ENCODE measurements at places on chromosomes 2 and 18.

- no peak for DNase-seq
These were observed 512.1 kb upstream of the LRATD1 start for GRCh38 chr2:14120376-14120775.

DNA sequence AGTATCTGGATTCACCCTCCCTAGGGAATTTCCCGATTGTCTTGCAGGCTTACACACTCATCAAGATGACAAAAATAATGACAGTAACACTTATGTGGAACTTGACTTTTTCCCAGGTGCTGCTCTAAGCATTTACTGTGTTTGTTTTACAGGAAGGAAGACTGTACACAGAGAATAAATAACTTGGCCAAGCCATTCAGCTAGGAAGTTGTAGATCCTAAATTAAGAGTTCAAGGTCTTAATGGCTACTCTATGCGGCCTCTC, 549 bp upstream of the DPP4 start:
- no peak for DNase-seq

GRCh38 chr2:231290321-231291015, 92.0 kb downstream of the ARMC9 start:
- DNase-seq, result no peak

DNA sequence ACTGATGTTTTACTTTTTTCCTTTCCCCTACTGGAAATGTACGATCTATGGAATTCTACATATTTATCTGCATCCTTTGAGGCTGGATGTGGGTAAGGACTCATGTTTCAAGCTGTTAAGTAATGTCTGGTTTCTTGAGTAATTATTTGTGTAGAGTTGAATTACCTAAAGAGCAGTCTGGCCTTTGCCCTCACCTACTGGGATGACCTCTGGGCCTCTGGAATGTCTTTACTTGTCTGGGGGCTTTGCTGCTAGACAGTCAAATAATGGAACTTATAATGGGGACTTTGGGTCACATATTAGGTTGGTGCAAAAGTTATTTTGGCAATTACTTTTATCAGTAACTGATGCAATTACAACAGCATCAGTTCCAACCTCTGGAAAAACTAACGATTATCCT, 244.7 kb downstream of the CCDC178 start:
- DNase-seq, result no peak

DNA sequence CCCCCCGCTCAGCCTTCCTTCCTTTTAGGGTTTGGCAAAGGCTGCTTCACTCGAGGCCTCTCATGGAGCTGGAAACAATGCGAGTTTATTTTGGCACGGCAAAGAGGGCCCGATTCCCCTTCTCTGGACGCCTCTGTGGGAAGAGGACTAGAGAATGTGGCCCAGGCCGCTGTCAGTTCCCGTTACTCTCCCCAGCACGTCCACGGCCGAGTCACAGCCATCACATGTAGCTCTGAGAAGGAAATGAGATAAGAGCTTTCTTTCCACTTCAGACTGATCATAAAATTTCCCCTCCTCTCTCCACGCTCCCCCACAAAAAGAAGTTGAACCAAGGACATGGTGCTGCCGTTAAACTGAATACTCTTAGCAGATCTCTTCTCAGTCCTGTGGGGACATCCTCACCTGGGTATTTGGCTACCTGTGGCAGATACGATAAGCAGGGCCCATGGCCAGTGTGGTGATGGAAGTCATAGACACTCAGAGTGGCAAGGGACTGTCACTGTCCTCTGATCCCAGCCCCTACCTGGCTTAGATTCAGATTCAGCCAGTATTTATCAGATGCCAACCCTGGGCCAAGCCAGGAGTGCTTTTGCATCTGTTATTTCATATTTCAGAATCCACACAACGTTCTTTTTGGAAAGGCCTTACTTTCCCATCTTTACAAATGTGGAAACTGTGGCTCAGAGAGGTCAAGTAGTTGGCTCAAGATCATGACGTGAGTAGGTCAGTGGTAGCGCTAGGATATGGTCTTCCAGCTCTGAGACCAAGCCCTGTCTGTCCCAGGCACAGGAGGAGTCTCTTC, 101.2 kb downstream of the MCFD2 start:
- DNase-seq, result peak; percentile 74

- DNase-seq, result peak; percentile 14
These were observed 26.3 kb downstream of the FOSL2 start for GRCh38 chr2:28419003-28419402.

- no peak for DNase-seq
These were observed 385.4 kb downstream of the SOX11 start for GRCh38 chr2:6077585-6077984.

GRCh38 chr2:85852937-85853498, 35.8 kb downstream of the ST3GAL5 start:
- no peak for DNase-seq

DNA sequence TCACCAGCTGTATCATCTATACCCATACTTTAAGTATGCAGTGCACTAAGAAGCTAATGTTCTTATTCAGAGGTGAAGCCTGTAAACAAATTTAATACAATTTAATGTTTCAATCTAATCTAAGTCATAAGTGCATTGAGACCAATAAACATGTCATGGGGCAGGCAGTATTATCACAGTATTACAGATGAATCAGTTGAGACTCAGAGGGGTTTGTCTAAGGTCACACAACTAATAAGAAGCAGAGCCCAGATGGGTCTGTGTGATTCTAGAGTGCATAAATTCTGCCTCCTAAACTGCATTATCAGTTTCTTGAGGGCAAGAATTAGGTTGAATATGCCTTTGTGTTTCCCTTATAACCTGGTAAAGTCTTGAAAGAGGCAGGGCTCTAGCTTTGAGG, 140.9 kb upstream of the RNF152 start:
- DNase-seq, result no peak

DNA sequence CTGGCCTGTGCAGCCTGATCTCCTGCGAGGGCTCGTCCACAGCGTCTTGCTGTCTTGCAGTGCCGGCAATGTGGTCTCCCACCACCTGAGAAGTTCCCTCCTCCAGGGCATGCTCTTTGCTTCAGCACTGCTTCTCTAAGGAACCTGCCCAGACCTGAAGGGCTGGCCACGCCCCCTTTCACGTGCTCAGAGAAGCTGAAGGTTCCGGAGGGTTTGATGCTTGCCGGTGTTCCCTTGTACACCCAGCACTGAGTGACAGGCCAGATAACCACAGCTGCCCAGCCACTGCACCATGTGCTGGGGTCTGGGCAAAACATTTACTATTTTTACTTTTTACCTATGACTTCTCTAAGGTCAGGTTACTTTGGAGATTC, 1.7 kb upstream of the POLR2D start:
- DNase-seq, result no peak

DNA sequence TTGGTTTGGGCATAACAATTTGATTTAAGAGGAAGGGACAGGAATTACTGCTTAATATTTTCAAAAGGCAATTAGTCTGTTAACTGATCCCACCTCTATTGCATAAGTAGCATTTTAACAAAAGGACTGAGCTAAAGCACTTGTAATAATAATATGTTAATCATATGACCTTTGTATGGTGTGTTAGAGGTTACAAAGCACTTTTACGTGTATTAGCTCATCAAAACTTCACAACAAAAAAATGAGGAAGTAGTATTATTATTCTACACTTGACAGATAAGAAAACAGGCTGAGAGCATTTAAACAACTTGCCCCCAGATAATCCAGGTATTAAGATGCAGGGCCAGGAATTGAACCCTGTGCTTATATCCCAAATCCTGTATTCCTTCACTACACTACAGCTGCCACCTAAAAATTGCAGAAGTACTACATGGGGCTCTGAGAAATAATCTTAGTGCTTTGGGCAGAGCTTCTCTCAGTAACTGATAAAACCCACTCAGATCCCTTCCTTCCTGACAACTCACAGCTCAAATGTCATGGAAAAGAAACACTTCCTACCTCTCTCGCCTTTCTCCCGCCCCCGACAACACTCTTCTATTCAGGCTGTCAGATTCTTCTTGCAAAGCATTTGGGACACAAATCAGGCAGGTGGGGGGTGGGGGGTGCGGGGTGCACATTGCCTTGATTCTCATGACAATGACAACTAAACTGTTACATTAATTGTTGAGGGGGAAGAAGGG, 20.7 kb upstream of the KCTD1 start:
- no peak for DNase-seq

DNA sequence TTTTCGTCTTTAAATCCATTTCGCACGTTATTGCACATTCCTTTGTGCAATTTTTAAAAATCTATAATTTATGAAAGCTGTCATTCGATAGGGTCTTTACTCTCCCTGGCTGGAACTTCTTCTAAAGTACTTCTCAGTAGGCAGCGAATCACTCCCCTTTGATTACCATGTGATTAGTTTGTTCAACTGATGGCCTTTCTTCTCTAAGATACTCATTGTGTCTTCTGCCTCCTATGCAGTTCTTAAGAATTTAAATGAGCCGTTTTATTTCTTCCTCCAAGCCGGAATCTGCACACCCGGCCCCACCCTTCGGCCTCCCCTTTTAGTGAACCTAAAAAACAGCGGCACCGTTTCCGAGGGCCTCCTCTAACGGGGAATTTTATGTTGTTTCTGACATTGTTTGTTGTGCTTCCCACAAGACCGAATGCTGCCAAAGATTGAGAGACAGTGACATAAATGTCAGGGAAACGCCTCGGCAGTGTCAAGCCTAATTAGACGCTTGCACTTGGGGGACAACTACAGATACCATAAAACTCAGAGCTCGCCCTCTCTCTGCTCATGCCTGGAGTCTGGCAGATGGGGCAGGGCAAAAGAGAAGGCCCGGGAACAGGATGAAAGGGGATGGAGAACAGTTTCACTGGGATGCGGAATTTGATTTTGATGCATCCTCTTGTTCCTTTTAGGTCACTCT, 255.3 kb downstream of the BCL11A start:
- no peak for DNase-seq

Data from astrocyte of the spinal cord (primary cell).